CD4-positive, alpha-beta T cell (primary cell): ENCODE measurements at places on chromosomes 5 and 9.
A peak's percentile ranks its signal among the peaks of the same experiment; 100 is the strongest.

DNA sequence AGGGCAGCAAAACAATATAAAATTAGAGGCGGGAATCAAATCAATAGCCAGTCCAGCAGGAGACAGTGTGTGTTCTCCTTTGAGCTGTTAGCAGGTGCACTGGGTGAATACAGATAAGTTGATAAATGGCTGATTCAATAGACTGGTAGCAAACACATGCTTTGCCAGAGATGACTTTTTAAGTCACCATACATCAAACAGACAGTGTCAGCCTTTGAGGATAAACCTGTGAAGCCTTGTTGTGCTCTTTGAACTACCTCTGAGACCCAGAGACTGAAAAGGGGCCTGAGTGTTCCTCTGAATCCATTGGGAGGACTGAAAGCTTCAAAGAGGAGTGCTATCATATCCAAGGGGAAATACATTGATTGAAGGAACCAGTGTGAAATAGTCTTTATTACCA is 301.9 kb downstream of the RASEF start:
- no peak for DNase-seq

- no peak for DNase-seq
Observed at GRCh38 chr5:10118150-10118549, 131.5 kb downstream of the ATPSCKMT start.

DNA sequence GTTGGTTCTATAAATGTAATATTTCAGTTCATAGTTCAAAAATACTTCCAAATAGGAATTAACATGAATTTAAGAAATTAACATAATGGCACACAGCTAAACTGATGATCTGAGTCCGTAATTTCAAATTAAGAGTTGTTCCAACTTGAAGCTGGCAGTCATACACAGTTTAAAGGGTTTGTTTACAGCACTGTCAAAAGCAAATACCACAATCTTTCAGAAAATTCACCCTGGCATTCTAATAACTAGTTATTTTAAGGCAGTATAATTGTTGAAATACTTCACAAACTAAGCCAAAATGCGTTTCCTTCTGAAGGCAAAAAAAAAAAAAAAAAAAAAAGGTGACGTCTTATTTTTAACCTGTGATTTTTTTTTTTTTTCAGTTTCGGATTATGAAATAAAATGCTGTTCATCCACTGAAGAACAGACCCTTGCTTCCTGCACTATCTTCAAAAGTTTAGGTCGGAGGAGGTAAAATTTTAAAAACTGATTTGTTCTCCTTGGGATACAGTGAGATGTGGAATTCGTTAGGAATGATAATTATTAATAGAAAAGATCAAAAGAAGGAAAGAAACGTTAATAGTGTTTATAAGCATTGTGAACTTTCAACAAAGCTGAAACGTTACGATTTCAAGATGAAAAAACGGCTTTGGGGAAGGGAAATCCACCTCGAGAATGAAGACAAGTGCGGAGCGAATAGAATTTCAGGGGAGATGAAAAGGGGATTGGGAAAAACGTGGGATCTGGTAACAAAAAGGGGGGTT is 850 bp downstream of the IL6ST start:
- DNase-seq, result no peak

GRCh38 chr5:57414857-57415256 is 67.8 kb downstream of the ACTBL2 start:
- DNase-seq, result no peak

DNA sequence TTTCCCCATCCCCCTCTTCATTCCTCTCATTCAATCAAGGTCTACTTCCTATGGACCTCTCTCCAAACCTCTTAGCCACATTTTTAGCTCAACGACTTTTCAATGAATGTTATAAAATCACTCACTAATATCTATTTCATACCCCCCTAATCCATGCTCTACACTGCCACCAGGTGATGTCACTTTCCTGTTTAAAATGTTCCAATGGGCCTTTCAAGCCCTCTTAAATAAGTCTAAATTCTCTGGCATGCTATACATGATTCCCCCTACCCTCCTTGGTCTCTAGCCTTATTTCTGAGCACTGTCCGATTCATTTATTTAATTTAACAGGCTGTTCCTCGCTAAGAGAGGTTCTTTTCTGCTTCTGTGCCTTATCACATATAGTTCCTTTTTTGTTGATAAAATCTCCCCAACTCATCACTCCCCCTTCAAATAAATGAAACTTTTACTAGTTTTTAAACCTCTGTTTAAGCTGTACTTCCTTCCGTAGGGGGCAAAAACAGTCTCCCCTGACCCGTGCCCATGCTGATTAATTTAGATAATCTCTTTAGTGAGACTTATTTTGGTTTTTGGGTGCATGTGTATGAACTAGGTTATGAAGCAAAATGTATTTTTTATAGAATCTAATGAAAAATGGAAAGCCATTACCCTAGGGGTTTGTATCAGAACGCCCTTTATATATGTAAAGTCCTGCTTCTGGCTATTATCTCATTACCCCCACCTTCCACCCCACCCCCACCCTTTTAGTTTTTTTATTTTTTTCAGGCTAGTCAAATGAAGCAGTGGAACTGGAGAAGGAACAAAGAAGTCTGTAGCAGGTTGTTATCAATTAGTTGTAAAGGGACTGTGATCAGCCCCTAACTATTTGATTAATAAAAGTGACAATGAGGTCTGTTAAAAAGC is 9.0 kb downstream of the ABHD17B start:
- DNase-seq, result no peak

GRCh38 chr5:60903356-60903755 is 41.5 kb downstream of the ERCC8 start:
- DNase-seq, result no peak

DNA sequence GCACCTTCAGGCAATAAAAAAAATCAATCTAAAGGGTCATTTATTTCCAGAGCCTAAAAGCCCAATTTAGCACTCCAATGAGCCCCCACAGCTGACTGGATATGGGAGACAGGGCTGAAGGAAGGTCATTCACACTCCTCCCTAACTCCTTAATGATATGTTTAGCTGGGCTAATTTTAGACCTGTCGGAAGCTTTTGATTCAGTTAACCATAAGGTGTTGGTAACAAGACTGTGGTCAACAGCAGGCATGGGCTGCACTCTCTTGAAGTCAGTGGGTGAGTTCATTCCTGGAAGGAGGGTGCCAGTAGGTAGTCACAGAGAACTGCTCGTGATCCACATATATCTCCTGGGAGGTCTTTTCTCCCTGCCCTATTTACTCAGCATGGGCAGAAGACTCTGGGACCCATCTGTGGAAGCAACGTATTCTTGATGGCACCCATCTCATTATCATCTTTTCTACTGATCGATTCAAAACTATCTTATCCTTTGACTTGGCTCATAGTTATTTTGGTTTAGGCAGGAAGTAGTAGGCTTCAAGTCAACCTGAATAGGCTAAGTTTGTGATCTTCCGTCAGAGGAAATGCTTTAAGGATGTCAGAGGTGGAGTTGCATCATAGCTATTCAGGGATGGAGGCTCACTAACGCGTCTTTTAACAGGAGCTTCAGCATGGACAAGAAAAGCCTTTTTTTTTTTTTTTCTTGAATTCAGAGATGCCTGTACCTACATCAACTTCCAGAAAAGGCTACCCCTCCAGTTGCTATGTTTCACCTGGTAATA is 367.7 kb upstream of the SLC30A5 start:
- no peak for DNase-seq

DNA sequence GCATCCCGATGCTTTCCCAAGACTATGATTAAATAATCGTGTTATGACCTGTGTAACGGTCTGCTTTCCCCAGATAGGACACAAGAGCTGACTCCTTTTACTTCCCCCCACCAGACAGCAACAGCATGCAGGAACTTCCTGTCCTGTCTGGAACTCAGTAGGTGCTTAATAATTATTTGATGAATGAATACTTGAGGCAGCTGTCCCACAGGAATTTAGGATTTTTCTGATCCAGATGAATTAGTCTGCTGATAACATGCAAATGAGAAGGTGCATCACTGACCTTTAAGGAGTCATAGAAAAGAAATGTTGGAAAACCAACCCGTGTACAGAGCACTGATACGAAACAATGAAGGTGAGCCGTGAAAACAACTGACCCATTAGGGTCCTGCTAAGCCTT is 12.2 kb downstream of the RNF130 start:
- no peak for DNase-seq

DNA sequence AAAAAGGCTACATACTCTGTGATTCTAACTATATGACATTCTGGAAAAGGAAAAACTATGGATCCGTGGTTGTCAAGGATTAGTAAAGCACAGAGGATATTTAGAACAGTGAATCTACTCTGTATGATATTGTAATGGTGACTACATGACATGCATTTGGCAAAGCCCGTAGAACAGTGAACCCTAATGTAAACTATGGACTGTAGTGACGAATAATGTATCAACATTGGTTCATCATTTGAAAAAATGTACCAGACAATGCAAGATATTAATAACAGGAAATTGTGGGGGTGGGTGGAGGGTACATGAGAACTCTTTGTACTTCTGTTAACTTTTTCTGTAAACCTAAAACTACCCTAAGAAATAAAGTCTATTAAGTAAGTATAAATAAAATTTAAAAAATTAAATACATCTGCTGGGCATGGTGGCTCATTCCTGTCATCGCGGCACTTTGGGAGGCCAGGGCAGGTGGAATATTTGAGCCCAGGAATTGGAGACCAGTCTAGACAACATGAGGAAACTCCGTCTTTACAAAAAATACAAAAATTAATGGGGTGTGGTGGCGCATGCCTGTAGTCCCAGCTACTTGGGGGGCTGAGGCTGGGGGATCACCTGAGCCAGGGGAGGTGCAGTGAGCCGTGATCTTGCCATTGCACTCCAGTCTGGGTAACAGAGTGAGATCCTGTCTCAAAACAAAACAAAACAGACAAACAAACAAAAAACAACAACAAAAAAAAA is 101.7 kb upstream of the TBC1D2 start:
- no peak for DNase-seq

DNA sequence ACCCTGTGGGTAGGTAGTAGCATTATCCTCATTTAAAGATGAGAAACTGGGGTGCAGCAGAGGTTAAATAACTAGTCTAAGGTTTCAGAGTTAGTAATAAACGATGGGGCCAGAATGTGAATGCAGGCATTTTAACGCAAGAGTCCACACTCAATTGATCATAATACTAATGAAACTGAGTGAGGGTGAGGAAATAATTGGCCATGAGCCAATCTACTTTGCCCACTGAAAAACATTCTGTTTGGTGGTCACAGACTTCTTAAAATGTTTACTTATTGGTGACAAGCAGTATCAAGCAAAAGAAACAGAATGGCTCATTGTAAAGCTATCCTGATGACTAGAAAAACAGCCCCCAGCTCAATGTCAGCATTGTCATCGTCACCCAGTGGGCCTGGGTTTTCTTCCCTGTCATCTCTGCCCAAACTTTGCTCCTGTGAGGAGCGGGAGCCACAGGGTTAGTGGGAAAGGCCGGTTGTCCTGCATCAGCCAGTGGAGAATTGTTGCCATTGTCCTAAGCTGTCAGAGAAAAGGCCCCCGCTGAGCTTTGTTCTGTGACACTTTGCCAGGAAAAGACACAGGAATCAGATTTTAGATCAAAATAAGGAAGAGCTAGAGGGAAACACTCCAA is 77.3 kb upstream of the MAN2A1 start:
- DNase-seq, result no peak

GRCh38 chr9:116350213-116350612 is 196.6 kb downstream of the PAPPA start:
- no peak for DNase-seq

- DNase-seq, result no peak
Observed at GRCh38 chr5:109225716-109226625, 183.8 kb downstream of the PJA2 start.

GRCh38 chr5:136560126-136560525 is 194.8 kb upstream of the TRPC7 start:
- no peak for DNase-seq

GRCh38 chr5:14628346-14628745 is 36.2 kb upstream of the OTULIN start:
- DNase-seq, result peak; percentile 60

DNA sequence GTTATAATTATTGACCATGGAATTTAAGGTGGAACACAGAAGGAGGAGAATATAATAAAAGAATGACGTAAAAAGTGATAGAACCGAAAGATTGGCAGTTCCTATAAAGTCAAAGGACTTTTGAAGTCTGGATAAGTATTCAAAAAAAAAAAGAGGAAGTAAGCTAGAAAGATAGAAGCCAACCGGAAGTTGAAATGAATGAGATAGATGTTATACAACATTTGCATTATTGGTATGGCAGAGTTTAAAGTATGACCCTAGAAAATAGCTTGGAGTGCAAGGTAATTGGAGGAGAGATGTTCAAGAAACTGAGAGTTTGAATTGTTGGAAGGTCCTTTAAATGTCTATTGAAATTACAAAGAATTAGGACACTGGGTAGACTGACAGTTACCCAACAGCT is 293.6 kb downstream of the FER start:
- DNase-seq, result no peak
